ENCODE measurements at places on chromosomes 4 and X.

GRCh38 chr4:17477774-17478472 is 34.0 kb downstream of the QDPR start:
- no peak for DNase-seq
- no peaks in the 10 kb centered on the region for H3K4me1 ChIP-seq
- H3K36me3 ChIP-seq = no peaks in the 10 kb centered on the region
- no peak overlapping the region for H3K27ac ChIP-seq
- no peak overlapping the region for H3K4me3 ChIP-seq
- H3K27me3 ChIP-seq = no peaks in the 10 kb centered on the region

- DNase-seq = no peak
- no peaks in the 10 kb centered on the region for H3K4me1 ChIP-seq
- no peaks in the 10 kb centered on the region for H3K36me3 ChIP-seq
- H3K4me3 ChIP-seq = no peak overlapping the region
Observed at GRCh38 chr4:159447296-159447695, 344.4 kb downstream of the RAPGEF2 start.

- H3K4me3 ChIP-seq = no peak overlapping the region
- H3K27me3 ChIP-seq = no peaks in the 10 kb centered on the region
- H3K36me3 ChIP-seq = no peaks in the 10 kb centered on the region
- no peaks in the 10 kb centered on the region for H3K4me1 ChIP-seq
- peak; percentile 23 for DNase-seq
- H3K27ac ChIP-seq = no peak overlapping the region
Observed at GRCh38 chr4:79576429-79576753, 168.4 kb upstream of the GK2 start.

DNA sequence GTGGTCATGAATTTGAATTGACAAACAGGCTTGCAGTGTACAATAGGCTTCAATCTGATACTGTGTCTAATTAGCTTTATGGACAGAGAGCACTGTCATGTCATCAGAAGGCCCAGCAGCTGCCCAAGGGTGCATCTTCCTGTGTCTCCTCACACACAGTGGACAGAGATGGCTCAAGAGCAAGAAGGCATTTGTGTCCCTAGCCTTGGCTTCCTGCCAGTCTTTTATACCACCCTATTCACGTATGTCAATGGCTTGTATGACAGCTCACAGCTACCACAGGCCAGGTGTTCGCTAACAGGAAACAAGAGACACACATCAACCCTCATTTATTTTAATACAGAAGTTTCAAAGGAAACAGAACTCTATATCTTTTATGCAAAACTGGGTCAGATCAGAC is 874.0 kb upstream of the AGA start:
- H3K27ac ChIP-seq = no peak overlapping the region
- H3K27me3 ChIP-seq = no peaks in the 10 kb centered on the region
- no peaks in the 10 kb centered on the region for H3K4me1 ChIP-seq
- DNase-seq = no peak
- H3K4me3 ChIP-seq = no peak overlapping the region

GRCh38 chr4:107945809-107946208 is 14.5 kb downstream of the CYP2U1 start:
- H3K27me3 ChIP-seq = no peaks in the 10 kb centered on the region
- no peaks in the 10 kb centered on the region for H3K4me1 ChIP-seq
- DNase-seq = no peak
- H3K4me3 ChIP-seq = no peak overlapping the region
- no peak overlapping the region for H3K27ac ChIP-seq
